ENCODE measurements at places on chromosomes 16 and 17.

- no peak for DNase-seq
These were observed 88.2 kb downstream of the XYLT1 start for GRCh38 chr16:17382514-17382913.

DNA sequence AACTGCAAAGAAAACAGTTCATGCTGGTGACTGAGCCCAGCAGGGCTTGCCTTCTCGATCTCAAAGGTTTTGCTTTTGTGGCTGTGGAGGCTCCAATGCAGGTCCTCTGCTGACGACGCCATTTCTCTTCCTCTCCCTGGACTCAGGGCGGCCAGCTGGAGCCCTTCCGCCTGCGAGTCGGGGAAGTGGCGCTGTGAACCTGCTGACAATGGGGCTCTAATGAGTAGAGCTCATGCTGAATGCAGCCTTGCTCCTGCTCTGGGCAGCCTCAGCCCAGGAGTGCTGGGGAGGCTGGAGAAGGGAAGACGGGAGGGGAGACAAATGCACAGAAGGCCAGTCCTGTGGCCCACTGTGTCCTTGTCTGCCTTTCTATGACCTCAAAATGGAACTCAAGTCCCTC, 43.8 kb downstream of the VAC14 start:
- DNase-seq: no peak

DNA sequence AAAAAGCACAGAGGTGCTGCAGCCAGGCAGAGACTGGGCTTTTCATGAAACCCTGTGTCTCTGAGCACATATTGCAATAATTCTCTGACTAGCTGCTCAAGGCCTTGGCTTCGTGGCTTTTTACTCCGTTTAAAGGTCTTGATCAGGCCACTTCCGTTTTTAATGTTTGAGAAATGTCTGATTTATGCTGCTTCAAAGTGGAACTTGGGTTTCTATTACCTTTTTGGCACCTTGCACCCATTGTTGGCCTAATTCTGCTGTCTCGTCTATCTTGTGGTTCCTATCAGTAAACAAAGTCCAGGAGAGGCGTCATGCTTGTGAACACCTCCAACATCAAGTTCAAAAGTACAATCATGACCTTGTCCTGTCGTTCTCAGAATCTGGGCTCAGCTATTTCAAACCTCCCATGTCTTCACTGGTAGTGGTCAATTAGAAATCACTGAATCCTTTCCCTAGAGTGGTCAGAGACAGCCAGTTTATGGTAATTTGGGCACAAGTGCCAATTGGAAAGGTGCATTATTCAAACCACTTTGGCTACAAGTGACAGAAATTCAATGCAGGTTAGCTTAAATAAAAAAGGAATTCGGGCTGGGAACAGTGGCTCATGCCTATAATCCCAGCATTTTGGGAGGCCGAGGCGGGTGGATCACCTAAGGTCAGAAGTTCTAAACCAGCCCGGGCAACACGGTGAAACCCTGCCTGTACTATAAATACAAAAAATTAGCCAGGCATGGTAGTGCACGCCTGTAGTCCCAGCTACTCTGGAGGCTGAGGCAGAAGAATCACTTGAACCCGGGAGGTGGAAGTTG, 33.3 kb upstream of the METTL9 start:
- no peak for DNase-seq

GRCh38 chr16:5328546-5328945, 231.0 kb upstream of the EEF2KMT start:
- DNase-seq: no peak

DNA sequence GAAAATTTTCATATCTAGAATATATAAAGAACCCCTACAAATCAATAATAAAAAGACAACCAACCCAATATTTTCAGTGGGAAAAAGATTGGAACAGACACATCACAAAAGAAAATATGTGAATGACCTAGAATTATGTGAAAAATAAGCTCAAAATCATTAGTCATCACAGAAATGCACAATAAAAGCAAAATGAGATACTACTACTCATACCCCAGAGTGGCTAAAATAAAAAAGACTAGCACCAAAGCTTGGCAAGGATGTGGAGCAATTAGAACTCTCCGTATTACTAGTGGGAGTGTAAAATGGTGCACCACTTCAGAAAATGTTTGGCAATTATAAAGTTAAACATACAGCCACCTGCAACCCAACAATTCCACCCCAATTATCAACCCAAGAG, 48.0 kb upstream of the CDH5 start:
- DNase-seq: no peak

GRCh38 chr17:73028299-73028755, 64.2 kb downstream of the SLC39A11 start:
- no peak for DNase-seq

DNA sequence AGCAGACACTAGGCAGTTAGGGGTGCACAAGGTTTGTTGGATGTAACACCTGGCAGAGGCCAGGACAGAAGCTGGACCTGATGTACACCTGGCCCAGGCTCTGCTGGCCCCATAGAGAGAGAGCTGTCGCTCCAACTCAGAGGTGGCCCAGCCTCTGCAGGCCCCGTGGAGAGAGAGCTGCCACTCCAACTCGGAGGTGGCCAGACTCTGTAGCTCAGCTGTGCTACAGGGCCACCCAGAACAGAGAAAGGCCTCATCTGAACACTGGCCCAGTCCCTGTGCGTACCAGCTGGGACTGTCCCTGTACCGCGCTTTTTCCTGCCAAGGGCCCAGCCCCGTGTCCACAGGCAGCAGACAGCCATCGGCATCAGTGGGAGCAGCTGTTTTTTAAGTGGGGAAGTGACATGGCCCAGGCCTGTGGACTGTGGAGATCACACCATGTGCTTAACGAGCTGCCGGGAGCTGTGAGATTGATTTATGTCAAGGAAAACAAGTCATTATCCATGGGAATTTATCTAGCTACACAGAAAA, 176.4 kb upstream of the CHMP6 start:
- DNase-seq: no peak

- DNase-seq: no peak
These were observed 218.3 kb downstream of the SOX9 start for GRCh38 chr17:72338847-72339790.

DNA sequence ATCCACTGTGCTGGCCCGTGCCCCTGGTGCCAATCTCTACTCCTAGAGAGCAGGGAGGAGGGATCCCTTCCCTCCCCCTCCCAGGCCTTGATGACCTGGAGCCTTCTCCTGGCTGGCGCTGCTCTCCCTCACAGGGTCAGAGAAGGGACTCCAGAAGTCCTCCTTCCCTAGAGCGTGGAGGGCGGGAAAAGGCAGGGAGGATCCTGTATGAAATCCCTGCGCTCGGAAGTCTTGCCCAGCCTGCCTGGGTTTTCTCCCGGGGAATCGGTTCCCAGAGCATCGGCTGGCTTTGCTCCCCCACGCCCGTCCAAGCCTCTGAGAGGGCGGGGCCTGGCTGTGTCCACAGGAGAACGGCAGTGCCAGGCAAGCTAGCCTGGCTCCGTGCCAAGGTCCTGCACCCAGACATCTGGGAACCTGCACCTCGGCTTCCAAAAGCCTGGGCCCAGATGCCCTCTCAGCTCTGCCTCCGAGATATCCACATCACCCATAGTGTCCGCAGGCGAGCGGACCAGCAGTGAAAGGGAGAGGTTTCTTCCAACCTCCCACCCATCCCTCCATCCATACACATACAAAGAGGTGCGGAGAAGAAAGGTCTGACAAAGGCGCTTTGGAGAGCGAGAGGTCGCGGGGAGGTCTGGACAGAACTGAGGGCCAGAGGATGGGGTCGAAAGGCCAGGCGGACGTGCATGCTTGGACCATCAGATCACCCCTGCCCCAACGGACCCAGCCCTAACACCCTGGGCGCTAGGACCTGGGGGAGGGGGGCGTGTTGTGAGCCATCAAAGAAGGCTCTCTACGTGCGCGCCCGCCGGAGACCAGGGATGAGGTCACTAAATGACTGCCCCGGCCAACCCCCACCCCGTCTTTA, 1.1 kb downstream of the MPP2 start:
- DNase-seq: peak; percentile 37

DNA sequence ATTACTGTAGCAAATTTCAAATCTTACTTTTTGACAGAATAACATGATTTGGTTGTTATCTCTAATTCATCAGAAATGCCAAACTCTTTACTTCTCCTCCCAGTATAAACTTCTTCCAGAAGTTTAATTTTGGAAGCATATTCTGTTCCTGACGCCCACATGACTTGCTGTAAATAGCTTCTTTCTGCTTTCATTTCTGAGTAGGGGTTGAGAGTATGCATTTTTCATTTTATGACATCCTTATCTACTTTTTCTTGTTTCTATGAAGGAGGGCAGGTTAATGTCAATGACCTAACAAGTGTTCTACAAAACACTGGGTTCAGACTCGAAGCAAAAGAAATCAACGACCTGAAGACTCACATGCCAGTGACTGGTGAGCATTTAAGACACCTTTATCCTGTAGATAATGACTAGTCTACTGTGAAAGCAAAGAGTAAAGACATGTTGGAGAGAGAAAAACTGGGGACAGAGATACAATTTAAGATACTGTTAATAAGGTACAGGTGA, 36.5 kb upstream of the EFCAB3 start:
- no peak for DNase-seq

GRCh38 chr16:73956587-73957494, 339.8 kb upstream of the PSMD7 start:
- peak; percentile 12 for DNase-seq

DNA sequence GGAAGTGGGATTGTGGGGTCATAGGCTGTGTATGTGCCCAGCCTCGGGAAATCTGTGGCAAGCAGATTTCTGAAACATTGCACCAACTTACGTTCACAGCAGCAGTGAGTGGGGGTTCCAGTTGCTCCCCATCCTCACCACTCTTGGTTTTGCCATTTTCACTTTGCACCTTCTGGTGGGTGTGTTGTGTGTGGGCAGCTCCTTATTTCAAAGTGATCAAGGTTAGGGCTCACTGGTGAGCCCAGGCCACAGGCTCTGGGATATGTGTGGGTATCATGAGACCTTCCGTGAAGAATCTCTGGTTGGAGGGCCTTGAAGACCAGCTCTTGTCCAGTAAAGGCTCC, 29.5 kb upstream of the PRM1 start:
- no peak for DNase-seq
